ENCODE measurements at places on chromosomes 5 and 9. TPM values are rescaled to one million over a fixed set of nuclear protein-coding genes. Genes with fewer than 3 reads are reported as not detected.

- H3K27me3 ChIP-seq = peaks cover 3% of the 10 kb centered on the region
- no peaks in the 10 kb centered on the region for H3K36me3 ChIP-seq
- H3K27ac ChIP-seq = no peak overlapping the region
- no peak for DNase-seq
- no peak overlapping the region for H3K4me3 ChIP-seq
- H3K4me1 ChIP-seq = no peaks in the 10 kb centered on the region
These were observed 120.7 kb upstream of the SLIT3 start for GRCh38 chr5:169421677-169422076.

The SV2C gene
- total RNA-seq = 0.07 TPM

DNA sequence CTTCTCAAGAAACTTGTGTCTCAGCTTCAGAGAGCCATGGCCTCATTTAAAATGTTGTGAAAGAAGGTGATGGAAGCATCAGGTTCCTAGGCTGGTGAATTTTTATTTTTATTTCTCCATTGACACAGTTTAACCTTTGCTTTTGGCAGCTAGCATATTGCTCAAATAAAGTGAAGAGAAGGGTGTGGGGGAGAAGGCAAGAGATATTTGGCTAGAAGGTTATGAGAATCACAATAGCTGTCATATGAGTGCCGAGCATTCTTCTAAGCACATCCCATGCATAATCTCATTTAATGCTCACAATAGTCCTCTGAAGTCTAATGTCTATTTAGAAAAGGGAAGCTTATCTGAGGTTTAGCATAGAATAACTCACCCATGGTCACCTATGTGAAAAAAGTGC is 43.1 kb downstream of the GRIA1 start:
- no peak overlapping the region for H3K27ac ChIP-seq
- no peak overlapping the region for H3K4me3 ChIP-seq
- DNase-seq = no peak

GRCh38 chr9:116232424-116233159 is 79.0 kb downstream of the PAPPA start:
- H3K4me3 ChIP-seq = no peak overlapping the region
- no peaks in the 10 kb centered on the region for H3K27me3 ChIP-seq
- H3K4me1 ChIP-seq = no peaks in the 10 kb centered on the region

- no peak for DNase-seq
- H3K36me3 ChIP-seq = peaks cover 61% of the 10 kb centered on the region
- H3K4me3 ChIP-seq = no peak overlapping the region
- no peak overlapping the region for H3K27ac ChIP-seq
- H3K4me1 ChIP-seq = no peaks in the 10 kb centered on the region
These were observed 42.8 kb downstream of the TEX10 start for GRCh38 chr9:100309992-100310391.

The PDE6A gene
- not detected for total RNA-seq

DNA sequence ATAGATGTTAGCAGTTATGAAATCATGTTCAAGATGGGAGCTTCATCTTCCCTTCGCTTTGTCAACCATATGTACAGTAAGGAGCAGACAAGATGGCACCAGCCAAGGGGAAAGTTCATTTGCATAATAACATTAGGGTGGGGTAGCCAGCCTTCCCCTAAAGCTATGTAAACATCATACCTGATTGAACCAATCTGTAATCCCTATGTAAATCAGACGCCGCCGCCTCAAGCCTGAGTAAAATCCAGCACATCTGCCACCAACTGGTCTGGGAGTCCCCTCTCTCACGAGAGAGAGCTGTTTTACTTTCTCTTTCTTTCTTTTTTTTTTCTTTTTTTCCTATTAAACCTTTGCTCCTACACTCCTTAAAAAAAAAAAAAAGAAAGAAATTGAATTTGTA is 30.8 kb upstream of the REEP2 start:
- DNase-seq = peak; percentile 16
- H3K4me1 ChIP-seq = peaks cover 14% of the 10 kb centered on the region
- H3K36me3 ChIP-seq = peaks cover 45% of the 10 kb centered on the region
- H3K4me3 ChIP-seq = no peak overlapping the region

The ADAMTS6 gene
- total RNA-seq = 2.8 TPM

The ADGRD2 gene
- not detected for total RNA-seq
